Calu3 (cell line): ENCODE measurements at places on chromosomes 6 and 20. TPM values are rescaled to one million over a fixed set of nuclear protein-coding genes. Genes with fewer than 3 reads are reported as not detected.

Gene MAFB
- 0.10 and 0.17 TPM in 2 replicates for total RNA-seq

Gene RBM38
- 29.5 and 32.0 TPM in 2 replicates for total RNA-seq

GRCh38 chr20:40776466-40777457 is 87.7 kb upstream of the MAFB start:
- no peak for DNase-seq

DNA sequence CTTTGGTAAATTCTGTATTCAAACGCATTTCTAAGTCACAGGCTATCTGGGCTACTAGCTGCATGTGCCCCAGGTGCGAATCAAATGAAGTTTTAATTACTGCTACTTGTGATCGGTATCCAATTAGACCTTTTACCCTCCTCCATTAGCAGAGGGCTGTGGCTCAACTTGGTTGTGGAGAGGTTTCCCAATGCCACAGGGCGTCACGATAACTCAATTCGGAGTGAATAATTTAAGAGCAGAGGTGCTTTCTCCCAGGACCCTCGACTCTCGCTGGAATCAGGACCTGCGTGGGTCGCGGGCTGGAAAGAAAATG is 640 bp downstream of the SAYSD1 start:
- DNase-seq, result no peak

GRCh38 chr6:168052291-168052891 is 26.6 kb downstream of the FRMD1 start:
- DNase-seq, result peak; percentile 82

- DNase-seq, result no peak
These were observed 147.1 kb upstream of the SASH1 start for GRCh38 chr6:148195511-148195910.

GRCh38 chr6:19369785-19370184 is 467.4 kb upstream of the ID4 start:
- no peak for DNase-seq

- no peak for DNase-seq
These were observed 265.0 kb upstream of the TAB2 start for GRCh38 chr6:149052350-149053106.

DNA sequence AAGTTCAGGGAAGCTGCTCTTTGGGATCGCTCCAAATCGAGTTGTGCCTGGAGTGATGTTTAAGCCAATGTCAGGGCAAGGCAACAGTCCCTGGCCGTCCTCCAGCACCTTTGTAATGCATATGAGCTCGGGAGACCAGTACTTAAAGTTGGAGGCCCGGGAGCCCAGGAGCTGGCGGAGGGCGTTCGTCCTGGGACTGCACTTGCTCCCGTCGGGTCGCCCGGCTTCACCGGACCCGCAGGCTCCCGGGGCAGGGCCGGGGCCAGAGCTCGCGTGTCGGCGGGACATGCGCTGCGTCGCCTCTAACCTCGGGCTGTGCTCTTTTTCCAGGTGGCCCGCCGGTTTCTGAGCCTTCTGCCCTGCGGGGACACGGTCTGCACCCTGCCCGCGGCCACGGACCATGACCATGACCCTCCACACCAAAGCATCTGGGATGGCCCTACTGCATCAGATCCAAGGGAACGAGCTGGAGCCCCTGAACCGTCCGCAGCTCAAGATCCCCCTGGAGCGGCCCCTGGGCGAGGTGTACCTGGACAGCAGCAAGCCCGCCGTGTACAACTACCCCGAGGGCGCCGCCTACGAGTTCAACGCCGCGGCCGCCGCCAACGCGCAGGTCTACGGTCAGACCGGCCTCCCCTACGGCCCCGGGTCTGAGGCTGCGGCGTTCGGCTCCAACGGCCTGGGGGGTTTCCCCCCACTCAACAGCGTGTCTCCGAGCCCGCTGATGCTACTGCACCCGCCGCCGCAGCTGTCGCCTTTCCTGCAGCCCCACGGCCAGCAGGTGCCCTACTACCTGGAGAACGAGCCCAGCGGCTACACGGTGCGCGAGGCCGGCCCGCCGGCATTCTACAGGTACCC is at the start of gene ESR1:
Gene ESR1, plus strand, starts transcription at position 170 of the 858 bp plus-strand sequence. Its CDS starts 231 bp downstream, at position 401.
- DNase-seq, result peak; percentile 20

DNA sequence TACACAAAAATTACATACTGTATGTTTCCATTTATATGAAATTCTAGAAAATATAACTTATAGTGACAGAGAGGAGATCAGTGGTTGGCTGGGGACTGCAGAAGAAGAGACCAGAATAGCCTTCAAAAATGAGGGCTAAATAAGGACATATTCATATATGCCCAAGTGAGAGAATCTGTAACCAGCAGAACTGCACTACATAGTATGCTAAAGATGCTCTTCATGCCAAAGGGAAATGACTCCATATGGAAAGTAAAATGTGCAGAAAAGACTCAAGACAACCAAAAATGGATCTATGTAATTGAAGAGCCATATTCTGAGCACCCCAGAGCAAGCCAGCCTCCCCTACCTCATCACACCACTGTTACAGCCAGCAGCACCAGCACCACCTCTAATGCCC is 29.0 kb downstream of the ELOVL2 start:
- DNase-seq, result no peak

DNA sequence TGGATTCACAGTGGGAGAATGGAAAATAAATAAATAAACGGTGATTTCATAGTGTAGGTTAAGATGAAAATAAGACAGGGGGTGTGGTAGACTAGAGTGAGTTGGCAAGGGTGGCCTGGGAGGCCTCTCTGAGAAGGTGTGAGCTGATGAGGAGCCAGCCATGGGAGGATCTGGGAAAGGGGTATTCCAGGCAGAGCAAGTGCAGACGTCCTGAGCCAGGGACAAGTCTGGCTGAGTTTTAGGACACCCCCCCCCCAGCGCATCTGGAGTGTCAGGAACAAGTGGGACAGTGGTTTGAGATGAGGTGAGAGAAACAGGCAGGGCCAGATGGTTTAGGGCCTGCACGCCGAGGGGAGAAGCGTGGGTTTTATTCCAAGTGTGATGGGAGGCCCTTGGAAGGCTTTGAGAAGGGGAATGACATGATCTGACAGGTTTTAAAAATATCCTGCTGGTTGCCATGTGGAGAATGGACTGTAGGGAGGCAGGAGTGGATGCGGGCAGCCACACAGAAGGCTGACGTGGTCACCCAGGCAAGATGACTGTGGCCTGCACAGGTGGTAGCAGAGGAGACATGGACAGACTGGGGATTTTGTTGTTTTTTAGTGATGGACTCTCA is 21.1 kb upstream of the CCM2L start:
- DNase-seq, result no peak

GRCh38 chr6:15411766-15412165 is 165.9 kb downstream of the JARID2 start:
- DNase-seq, result no peak

- DNase-seq, result no peak
These were observed 45.3 kb downstream of the RIPOR2 start for GRCh38 chr6:24890471-24890870.

GRCh38 chr6:53487080-53487479 is 57.8 kb downstream of the GCLC start:
- no peak for DNase-seq
